Activated CD4-positive, alpha-beta memory T cell treated with anti-CD3 and anti-CD28 coated beads, Interleukin-2, amount 10 ng/mL, durations not matched to agents 7 days and 5 days (primary cell): ENCODE measurements at places on chromosomes 16 and 17.
A peak's percentile ranks its signal among the peaks of the same experiment; 100 is the strongest.

DNA sequence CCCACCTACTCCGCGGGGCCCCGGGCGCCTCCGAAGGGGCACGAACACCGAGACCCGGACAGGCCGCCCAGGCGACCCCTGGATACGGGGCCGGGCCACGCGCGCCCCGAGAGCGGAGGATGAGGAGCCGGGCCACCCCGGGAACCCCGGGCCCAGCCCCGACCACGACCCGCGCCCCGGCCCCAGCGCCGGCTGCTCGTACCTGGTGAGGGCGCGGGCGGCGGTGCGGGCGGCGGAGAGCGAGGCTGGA lies 192 bp downstream of the FASN start:
- no peaks in the 10 kb centered on the region for H3K27me3 ChIP-seq
- peaks cover 9% of the 10 kb centered on the region for H3K36me3 ChIP-seq
- peak overlapping the region; percentile 71 for H3K27ac ChIP-seq
- H3K4me1 ChIP-seq = peaks cover 24% of the 10 kb centered on the region
- DNase-seq = no peak
- H3K4me3 ChIP-seq = peak overlapping the region; percentile 73

DNA sequence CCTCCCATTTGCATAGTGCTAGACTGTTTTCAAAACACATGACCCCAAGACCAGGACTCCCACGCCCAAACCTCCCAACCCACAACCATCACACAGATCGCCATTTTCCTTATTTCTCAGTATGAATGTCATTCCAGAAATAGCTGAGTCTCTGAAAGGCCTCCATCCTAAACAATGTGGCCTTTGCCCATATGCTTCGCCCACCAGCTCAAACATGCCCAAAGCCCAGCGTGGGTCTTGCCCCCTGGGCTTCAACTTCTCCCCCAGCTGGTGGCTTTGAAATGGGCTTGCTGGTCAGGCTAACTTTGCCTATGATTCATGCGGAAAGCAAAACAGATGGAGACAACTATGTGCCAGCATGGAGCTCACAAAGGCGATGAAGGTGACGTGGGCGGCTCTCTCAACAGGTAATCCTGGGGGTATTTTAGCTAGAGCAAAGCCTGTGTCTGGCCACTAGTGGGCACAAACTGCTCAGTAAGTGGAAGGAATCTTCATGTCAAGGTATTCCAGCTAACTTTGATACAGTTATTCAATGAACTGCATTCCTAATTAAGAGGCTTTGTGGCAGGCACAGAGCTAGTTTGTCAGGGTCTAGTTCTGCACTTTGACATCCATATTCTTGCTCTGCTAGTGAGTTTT lies 17.1 kb downstream of the PMP22 start:
- H3K4me3 ChIP-seq = no peak overlapping the region
- H3K4me1 ChIP-seq = no peaks in the 10 kb centered on the region
- DNase-seq = no peak
- H3K36me3 ChIP-seq = no peaks in the 10 kb centered on the region

DNA sequence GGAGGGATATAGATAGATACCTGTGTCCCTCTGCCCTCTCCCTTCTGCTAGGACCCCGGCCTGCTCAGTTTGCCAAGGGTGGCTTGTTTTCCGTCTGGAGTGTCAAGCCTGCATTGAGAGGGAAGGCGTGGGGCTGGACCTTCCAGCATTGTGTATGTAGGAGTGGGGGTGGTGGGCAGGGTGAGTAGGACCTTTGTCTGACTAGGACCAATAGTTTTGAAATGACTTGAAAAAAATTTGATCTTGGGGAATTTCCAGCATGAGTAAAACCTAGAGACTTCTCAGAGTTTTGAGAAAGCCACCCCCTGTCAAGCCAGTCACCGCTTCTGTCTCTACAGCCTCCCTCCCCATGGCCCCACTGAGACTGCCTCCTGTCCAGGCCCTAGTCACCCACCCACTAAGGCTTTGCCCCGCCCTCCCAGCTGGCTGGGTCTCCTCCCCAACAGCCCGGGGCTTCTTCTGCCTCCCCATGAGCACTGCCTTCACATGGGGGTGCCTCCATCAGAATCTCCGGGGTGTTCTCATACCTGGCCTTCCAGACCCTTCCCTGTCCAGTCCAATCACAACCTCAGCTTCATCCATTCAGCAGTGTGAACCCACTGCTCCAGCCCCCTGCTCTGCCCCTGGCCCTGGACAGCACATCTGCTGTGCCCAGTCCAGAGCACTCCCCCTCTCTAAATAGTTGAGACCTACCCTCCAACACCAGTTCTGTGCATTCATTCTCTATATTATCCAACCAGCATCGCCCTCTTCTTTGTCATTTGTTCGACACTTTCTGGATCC lies 207.0 kb downstream of the MSI2 start:
- peaks cover 6% of the 10 kb centered on the region for H3K36me3 ChIP-seq
- peak; percentile 73 for DNase-seq
- peaks cover 62% of the 10 kb centered on the region for H3K4me1 ChIP-seq
- H3K4me3 ChIP-seq = peak overlapping the region; percentile 0
- H3K27me3 ChIP-seq = no peaks in the 10 kb centered on the region

GRCh38 chr17:1331708-1332107 lies 52.2 kb downstream of the TRARG1 start:
- H3K4me3 ChIP-seq = no peak overlapping the region
- peaks cover 3% of the 10 kb centered on the region for H3K27me3 ChIP-seq
- DNase-seq = peak; percentile 58
- H3K36me3 ChIP-seq = no peaks in the 10 kb centered on the region
- peak overlapping the region; percentile 56 for H3K27ac ChIP-seq

DNA sequence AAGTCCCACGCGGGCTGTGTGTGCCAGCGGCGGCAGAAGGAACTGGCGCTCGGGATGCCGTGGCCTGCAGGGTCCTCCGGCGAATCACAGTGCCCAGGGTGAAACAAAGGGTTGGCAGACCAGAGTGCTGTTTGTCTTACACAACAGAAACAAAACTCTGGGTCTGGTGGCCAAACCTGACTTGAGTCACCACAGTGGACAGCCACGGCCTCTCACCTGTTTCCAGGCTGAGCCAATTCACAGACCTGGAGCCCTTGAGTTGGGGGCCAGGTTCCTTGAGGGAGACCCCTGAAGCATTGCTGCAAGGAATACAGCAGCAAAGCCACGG lies 2.1 kb upstream of the CHMP6 start:
- H3K4me3 ChIP-seq = peak overlapping the region; percentile 72
- H3K36me3 ChIP-seq = peaks cover 4% of the 10 kb centered on the region
- no peak for DNase-seq
- peaks cover 5% of the 10 kb centered on the region for H3K27me3 ChIP-seq
- H3K4me1 ChIP-seq = peaks cover 26% of the 10 kb centered on the region

DNA sequence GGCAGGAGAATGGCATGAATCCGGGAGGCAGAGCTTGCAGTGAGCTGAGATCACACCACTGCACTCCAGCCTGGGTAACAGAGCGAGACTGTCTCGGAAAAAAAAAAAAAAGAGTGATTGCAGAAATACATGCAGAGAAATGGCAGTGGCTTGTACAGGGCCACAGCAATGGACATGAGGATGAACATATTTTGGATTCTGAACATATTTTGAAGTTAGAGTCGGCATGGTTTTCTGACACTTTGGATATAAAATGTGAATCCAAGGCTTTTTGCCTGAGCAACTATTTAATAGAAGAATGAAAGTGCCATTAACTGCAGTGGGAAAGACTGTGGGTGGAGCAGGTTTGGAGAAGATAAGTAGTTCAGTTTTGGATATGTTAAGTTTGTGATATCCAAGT lies 35.8 kb downstream of the CPD start:
- no peak overlapping the region for H3K4me3 ChIP-seq
- H3K36me3 ChIP-seq = peaks cover 25% of the 10 kb centered on the region
- no peaks in the 10 kb centered on the region for H3K27me3 ChIP-seq
- peaks cover 11% of the 10 kb centered on the region for H3K4me1 ChIP-seq
- H3K27ac ChIP-seq = no peak overlapping the region
